Cardiac septum (tissue), 1 donor: ENCODE measurements at places on chromosomes 13 and 19.

DNA sequence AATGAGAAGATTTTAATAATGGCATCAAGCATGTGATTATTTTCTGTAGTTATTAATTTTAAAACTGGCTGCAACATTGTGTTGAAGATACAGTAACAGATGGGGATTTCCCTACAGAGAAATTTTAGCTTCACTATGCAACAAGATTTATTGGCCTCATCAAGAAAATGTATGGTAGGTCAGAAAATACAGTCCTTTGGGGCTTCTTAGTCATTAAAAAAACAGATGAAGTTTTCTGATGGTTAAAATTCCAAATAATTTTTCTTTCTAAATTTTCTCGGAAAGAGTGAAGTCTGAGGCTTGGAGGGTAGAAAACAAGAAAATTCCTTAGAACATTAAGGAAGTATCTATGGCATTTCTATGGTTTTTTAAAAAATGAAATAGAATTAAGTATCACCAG lies 1790.8 kb upstream of the PCDH20 start:
- DNase-seq: no peak

DNA sequence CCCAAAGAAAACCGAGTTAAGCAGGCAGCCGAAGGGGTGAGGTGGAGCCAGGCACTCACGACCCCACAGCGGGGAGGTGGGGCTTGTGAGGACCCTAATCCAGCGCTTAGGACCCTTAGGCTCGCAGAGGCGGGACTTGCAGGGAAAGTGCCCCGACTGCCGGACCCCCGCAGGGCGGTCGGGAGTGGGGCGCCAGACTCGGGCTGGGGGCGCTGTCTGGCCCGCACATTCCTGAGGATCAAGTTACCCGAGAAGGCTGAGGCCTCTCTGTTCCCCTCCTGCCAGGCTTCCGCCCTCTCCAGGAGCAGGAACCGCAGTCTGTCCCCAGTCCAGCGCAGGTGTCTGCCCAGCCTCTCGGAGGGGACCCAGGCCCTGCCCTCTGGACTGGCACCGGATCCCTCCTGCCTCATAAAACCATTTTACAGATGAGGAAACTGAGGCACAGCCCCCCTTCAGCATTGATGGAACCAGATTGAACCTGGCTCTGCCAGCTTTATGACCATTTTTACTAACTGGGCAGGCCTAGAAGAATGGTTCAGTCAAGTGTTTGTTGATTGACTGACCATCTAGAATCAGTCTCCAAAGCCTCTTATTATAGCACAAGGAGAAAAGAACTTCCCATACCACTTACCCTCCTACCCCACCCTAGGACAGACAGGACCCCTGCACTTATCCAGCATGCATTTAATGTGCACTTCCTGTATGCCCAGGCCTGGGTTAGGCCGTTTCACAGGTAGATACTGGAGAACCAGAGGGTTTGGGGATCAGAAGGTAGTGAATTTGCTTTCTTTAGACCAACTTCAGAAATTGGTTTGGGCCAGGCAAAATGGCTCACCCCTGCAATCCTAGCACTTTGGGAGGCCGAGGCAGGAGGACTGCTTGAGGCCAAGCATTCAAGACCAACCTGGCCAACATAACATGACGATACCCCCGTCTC lies 6.7 kb upstream of the JUND start:
- no peak for DNase-seq

- peak; percentile 38 for DNase-seq
Measured at GRCh38 chr19:58586133-58586765, 13.1 kb upstream of the MZF1 start.

DNA sequence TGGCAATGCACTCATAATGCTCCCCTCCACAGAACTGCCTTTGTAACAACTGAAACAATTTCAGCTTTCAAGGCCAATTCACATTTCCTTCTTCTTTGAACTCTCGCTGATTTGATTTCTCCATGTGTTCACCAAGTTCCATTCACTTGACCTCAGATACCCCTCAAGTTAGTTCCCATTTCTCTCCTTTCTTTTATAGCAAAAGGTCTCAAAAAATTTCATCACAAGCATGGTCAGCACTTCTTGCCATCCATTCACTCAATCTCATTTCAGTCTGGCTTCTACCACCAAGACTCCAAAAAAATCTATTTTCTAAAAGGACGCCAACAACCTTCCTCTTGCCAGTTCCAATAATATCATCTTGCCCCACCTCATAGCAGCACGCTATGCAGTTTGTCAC lies 135.7 kb downstream of the DIAPH3 start:
- no peak for DNase-seq

- no peak for DNase-seq
Measured at GRCh38 chr13:95684418-95684817, 7.5 kb downstream of the DNAJC3 start.

GRCh38 chr13:65789815-65790214 lies 1440.3 kb downstream of the PCDH9 start:
- DNase-seq: no peak

DNA sequence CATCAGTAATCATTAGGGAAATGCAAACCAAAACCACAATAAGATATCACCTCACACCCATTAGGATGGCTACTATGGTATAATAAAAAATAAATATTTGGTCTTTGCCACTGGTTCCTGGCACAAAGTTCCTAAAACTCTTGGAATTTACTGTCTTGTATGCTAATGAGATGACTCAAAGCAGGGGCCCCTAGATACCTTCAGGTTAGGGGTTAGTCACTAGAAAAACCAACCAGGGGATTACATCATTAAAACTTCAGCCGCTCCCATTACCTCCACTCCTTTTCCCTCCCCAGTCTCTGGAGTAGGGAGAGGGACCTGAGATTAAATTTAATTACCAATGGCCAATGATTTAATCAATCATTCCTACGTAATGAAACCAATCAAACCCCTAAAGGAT lies 49.6 kb downstream of the THSD1 start:
- DNase-seq: no peak

- DNase-seq: no peak
Measured at GRCh38 chr19:31146015-31146414, 203.2 kb downstream of the TSHZ3 start.

DNA sequence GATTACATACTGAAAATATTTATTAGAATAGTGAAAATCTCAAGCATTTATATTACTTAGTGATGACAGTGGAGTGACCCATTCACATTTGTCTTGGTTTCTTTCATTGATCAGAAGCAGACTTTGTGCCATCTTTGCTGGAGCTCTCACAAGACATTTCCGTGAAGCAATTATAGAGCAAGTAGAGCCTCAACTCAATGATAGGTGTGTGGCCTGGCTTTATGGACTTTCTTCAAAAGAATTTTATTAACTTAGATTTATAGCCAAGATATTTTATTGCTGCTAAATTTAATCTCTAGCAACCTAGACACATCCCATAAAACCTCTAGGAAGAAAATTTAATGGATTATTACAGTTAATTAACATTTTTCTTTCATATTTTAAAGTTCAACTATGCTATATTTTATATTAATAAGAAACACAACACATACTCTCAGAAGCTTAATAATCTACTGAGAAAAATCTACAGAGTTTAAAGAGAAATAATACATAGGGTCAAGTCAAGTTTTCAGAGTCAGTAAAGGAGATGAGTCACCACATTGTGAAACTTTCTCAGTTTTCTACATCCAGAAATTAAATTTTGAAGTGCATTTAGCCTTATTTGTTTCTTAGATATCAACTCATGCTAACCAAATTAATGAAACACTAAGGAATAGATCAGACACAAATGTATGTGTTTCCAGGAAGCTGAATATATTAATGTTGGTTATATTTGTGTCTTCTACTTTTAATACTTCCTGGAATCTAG lies 160.5 kb downstream of the LACC1 start:
- DNase-seq: no peak

DNA sequence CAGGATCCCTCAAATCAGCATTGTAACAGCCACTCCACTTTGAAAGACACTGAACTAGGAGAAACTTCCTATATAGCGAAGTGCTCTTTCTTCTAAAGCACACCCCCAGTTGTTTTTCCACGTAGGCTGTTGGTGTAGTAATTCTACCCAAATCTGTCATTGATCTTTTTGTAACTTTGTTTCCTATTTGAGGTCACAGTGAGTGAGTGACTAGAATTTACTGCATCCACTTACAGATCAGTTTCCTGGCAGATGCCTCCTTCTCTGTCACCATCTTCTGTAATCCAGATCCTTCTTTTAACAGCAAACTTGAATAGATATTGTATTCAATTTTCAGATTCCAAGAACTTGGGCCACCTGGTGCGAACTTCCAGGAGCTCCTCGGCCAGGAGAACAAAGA lies 15.3 kb downstream of the ZAR1L start:
- DNase-seq: no peak

- DNase-seq: no peak
Measured at GRCh38 chr19:43504426-43505185, at the start of gene PHLDB3. Gene PHLDB3, minus strand, starts transcription at chr19:43504746. Its CDS starts 628 bp downstream, at chr19:43504118.

- peak; percentile 43 for DNase-seq
Measured at GRCh38 chr19:29904017-29904416, 38.0 kb upstream of the URI1 start.

GRCh38 chr19:51263808-51264207 lies 12.9 kb downstream of the SIGLECL1 start:
- no peak for DNase-seq

- no peak for DNase-seq
Measured at GRCh38 chr13:79709471-79709870, 228.5 kb downstream of the NDFIP2 start.

DNA sequence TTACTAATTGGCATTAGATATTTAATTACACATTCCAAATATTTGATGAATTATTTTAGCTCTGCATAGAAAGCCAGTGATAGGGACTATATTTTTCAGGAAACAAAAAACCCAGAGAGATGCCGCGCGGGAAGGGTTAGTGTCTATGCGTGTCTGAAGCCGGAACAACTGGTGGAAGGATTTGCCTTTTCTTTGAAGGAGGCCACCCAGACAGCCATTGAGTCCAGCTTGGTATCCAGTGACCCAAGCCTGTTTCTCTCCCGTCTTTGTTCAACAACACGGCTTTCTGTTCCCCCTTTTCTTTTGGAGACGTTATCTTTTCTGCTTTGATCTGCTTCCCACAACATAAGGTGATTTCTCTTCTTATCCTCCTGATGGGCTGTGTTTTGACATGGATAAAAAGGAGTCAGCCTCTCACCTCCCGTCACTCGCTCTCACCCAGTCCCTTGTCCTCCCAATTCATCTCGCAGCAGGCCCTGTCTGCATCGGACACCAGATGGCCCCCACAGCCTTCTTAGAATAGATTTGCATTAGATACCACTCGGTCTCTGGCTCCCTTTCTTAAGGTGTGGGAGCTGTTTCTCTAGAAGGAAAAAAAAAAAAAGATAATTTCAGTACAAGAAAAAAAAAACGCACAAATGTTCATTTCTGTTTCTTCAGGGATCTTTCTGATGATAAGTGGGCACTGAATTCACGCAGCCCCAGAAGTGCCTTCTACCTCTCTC lies 361.8 kb downstream of the ZNF536 start:
- DNase-seq: no peak

DNA sequence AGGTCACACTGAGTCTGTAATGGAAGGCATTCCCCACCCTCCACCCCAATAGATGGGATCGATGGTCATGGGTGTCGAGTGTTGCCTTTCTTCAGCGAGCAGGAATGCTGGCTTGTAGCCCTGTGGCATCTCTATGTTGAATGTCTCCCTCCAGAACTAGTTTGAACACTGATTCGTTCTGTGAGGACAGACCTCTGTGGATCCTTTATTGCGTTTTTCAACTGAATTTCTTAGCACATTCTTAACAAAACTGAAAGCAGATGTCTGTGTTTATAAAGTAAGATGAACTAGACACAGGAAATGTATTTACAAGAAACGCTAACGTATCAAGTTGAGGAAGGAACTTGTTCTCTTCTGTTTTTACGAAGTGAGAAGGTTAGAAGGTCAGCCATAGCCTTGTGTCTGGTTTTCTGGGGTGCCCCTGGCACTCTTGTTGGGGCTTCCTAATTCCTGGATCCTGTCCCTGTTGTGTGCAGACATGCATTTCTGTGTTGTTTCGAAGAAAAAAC lies 36.8 kb upstream of the TM9SF2 start:
- no peak for DNase-seq

GRCh38 chr13:108225440-108225839 lies 7.2 kb downstream of the ABHD13 start:
- no peak for DNase-seq

GRCh38 chr13:100269837-100270236 lies 180.9 kb downstream of the PCCA start:
- peak; percentile 78 for DNase-seq

DNA sequence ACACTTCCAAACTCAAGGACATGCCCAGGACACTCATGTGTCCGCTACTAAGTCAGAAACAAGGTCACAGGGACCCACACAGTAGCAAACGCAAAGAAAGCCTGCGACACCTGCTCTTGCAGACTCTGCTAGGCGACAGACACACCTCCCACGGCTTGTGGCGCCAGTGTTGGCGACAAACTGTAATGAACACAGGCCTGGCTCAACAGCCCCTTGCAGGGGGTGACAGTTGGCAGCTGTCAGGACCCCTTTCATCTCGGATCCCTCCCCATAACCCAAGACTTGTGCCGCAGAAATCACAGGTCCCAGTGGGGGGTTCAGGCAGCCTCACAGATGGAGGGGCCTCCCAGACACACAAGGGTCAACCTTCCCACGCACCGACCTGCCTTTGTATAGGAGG lies 364 bp downstream of the CKM start:
- DNase-seq: no peak

- no peak for DNase-seq
Measured at GRCh38 chr19:1123885-1124677, 20.3 kb downstream of the GPX4 start.

DNA sequence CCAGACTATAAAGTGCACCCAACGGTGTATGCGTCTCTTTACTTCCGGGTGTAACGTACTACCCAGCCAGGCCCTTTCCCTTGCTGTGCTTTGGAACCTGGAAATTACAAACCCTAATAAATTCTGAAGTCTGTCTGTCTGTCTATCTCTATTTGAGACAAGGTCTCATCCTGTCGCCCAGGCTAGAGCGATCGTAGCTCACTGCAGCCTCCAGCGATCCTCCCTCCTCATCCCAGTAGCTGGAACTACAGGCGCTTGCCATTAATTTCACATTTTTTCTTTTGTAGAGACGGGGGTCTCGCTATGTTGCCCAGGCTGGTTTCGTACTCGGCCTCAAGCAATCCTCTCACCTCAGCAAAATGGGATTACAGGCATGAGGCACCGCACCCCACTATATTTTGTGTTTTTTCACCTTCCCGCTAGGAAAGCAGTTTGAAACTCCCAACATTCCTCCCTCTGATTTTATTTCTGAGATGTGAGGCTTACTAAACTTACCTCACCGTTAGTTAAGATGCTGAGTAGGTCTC lies 469 bp upstream of the RNF6 start:
- no peak for DNase-seq

GRCh38 chr13:99968521-99969452 lies 2.8 kb downstream of the ZIC5 start:
- no peak for DNase-seq
